ENCODE measurements at places on chromosomes 5 and 9.

GRCh38 chr5:73641811-73642210 lies 15.8 kb downstream of the ARHGEF28 start:
- DNase-seq, result no peak

GRCh38 chr9:9565700-9566099 lies 1047.1 kb downstream of the PTPRD start:
- DNase-seq, result no peak

DNA sequence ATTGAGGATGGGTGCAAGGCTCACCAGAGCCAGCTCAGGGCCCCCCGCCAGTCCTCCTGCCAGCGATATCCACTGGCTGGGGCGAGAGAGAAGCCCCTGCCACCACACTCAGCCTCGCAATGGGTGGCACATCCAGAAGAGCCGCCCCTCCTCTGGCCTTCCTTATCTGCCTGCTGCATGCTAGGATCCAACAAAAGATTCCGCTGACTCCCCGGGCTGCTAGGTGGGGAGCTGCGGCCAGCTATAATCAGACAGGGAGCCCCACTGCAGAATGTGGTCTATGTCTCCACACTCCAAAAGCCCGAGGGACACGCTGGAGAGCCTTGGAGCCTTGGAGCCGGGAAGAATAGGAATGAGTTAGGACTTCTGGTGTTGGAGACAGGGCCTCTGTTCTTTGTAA lies 32.8 kb downstream of the COL23A1 start:
- DNase-seq, result no peak

DNA sequence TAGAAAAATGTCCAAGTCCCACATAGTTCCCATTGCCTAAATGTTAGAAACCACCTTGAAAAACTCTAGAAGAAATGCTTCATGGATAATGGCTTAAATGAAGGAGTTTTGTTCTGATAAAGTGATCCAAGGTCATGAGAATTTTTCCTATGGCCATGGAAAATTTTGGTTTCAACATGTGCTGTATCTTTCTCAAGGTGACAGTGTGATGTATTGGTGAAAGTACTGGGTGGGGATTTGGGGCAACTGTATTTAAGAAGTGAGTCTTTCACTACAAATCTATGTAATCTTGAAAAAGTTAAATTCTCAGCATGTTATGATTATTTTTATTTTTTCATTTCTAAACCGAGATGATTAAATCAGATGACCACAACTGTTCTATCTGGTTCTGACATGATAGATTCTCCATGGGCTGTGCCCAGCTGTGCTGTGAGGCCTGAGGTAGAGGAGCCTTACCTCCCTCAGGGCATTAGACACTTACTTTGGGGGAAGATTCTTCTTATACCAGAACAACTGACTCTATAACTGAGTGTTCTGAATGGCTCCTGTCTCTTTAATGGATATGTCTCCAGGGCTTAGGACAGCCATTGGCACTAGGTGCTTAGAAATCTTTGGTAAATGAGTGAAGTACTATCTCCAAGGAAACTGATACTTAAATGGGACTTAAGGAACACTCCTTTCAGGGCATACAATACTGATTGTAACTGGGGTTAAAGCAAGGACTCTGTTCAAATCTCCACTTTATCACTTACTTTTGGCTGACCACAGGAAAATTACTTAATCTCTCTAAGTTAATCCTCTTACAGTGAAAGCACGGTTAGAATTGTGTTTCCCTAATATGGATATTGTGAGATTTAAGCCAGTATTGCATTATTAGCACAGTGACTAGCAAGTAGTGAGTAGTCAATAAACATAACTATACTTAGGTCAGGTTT lies 397.4 kb upstream of the MEF2C start:
- no peak for DNase-seq

DNA sequence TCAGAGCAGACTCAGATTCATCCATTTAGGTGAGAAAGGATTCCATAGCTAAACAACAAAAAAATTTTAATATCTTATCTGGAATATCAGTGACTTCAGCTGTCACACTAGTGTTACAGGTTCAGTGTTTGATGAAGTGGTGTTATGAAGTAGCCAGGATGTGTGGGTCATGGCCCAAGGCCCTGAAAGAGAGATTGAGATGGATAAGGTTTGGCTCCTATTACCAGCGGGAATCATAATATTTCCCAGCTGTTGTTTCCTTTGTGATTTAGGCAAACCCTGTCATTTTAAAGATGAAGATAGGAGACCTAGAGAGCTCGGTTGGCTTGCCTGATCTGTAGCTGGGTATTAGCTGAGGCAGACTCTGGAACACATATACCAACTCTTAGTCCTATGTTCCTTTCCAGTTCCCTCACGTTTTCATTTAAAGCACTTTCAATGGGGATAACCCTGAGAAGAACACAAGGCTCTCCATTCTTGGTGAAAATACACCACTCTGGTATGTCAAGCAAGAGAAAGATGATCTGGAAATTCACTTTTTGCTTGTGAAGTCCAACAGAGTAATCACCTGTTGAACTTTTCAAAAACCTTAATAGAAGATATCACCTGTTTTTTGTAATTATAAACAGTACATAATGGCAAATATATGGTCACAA lies 54.8 kb downstream of the SV2C start:
- no peak for DNase-seq

GRCh38 chr5:154355129-154355611 lies 90.6 kb upstream of the SAP30L start:
- no peak for DNase-seq

DNA sequence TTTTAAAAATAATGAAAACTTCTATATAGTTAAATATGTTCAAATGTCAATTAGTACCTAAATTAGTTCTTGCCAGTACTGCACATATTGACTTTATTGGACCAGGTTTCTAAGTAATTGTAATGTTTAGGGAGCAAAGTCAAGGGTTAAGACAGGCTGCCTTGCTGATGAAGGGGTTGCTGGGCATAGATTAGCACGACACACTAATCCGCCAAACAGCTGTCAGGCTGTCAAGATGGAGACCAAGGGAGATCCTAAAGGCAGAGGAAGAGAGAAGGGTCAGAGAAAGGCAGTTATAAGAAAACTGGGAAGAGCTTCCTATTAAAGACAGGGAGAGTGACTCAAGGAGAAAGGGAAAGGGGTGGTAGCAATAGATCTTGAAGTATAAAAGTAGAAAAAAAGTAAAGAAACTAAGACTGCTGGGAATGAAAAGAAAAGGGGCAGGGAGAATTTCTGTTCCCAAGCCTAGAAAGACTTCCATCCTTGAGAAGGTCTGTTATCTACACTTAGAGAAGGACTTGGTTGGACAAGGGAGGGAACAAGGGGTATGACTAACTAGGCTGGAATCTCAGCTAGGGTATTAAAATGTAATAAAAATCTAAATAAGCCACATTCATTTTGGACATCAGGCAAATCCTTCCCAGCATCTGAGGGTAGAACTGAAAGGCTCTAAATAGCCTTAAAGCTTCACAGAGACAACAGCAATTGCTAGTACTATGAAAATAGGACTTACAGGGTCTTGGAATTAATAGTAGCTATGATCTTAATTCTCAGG lies 188.7 kb downstream of the FBXL17 start:
- DNase-seq, result no peak

Data from CD4-positive, alpha-beta T cell treated with Interleukin-4 for 4 hours (primary cell).